Esophagus mucosa (tissue), 1 donor: ENCODE measurements at places on chromosomes 2 and 18.

GRCh38 chr2:207914716-207915115, 110.6 kb downstream of the PLEKHM3 start:
- ATAC-seq, result no peak

- ATAC-seq, result peak; percentile 59
Observed at GRCh38 chr18:59621027-59621426, 76.2 kb downstream of the CCBE1 start.

- no peak for ATAC-seq
Observed at GRCh38 chr2:3620834-3621233, 25.9 kb downstream of the COLEC11 start.

DNA sequence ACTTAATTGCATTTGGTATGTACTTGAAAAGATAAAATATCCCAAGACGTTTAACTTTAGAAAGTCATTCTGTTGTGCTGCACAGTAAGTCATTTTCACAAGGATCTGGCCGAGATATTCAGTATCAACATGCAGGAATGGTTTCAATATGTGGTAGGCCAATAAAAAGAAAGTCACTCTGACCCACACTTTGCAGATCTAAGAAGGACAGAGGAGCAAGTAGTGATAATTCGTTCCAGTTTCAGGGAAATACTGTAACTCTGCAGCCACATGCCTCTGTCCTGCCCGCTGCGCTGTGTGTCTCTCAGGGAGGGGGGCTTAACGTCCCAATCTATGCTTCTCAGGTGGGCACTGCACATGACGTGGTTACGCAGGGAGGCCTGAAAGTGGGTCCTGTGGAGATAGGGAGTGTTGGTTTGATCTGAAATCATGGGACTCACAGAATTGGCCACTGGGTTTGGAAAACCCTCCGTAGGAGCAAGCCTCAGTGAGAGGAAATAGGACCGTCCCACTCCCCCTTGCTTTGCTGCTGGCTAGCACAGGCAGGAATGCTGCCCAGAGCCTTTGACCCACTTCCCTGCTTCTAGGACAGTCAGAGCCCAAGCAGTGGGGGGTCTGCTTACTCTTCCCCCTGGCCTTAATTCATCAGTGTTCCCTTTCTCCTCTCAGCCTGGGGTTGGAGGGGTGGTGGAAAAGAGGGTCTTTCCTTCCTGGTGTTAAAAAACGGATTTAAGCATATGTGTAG, 314.7 kb upstream of the SPRED2 start:
- ATAC-seq, result no peak

DNA sequence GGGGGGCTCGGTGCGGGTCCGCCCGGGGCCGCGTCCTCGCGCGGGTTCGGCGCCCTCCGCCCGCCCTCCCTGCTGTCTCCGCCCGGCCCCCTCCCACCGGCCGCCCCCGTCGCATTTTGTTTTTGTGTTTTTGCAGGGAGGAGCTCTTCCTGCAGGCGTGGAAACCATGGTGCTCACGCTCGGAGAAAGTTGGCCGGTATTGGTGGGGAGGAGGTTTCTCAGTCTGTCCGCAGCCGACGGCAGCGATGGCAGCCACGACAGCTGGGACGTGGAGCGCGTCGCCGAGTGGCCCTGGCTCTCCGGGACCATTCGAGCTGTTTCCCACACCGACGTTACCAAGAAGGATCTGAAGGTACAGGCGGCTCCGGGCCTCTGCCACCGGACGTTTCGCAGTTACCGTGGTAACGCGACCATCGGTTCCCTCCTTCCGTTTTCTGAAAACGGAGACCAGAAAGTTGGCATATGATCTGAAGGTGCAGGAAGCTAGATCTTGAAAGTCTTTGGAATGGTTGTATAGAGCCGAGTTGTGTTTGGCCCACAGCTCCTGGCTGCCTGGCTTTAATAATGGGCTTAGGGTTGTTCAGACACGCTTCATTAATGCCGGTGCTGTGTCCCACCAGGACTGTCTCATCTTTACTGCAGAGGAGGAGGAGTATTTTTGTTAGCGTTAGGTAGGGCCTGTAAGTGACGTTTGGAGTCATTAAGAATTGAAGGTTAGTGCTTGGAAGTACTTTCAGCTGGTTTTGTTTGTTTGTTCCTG, 891 bp downstream of the KDM3A start:
- peak; percentile 15 for ATAC-seq

DNA sequence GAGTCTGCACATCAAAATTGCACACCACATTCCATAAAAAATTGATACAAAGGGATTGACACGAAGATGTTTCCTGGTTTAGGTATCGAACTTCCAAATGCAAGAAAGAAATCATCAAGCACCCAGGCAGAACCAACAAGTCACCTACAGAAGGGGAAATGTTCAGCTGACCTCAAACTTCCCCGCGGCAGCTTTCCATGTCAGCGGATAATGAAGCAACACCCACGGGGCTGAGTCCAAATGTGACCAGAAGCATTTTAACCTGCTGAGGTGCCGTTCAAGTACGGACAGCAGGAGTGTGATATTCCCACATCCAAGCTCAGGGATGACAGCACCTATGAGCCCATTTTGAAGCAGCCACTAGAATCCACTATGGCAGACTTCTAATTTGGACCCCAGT, 124.9 kb downstream of the GALNT14 start:
- ATAC-seq, result no peak

- ATAC-seq, result no peak
Observed at GRCh38 chr2:223923976-223924375, 21.2 kb downstream of the WDFY1 start.

DNA sequence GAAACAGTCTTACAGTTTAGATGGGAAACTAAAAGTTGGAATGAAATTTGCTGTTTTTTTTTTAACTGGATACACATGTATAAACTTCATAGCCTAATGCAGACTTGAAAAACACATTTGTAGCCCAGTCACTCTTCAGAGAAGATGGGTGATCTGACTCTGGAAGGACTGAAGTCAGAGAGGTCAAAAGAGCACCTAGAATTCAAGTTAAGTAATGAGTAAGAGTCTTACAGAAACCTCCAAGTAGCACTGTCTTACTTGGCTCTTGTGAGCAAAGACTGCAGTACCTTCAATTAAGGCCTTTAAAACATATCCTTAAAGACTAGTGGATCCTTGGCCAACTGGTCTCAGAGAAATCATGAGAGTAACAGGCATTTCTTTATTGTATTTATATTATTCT, 41.9 kb downstream of the TRAPPC8 start:
- ATAC-seq, result no peak

DNA sequence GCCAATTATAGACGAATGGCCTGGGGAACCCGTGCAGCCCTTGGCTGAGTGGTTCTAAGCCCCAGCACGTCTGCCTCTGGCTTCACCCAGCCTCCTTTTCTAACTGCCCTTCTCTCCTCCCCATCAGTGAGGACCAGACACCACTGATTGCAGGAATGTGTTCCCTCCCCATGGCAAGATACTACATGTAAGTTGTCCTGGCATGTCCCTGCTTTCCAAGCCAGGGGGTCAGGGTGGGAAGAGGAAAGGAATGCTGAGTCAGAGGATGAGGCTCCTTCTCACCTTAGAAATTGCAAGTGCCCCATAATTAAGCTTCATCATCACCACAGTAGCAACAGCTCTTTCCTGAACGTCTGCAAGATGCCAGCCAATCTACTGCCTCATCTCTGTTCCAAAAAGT, 4.8 kb downstream of the IL1F10 start:
- ATAC-seq, result peak; percentile 33

DNA sequence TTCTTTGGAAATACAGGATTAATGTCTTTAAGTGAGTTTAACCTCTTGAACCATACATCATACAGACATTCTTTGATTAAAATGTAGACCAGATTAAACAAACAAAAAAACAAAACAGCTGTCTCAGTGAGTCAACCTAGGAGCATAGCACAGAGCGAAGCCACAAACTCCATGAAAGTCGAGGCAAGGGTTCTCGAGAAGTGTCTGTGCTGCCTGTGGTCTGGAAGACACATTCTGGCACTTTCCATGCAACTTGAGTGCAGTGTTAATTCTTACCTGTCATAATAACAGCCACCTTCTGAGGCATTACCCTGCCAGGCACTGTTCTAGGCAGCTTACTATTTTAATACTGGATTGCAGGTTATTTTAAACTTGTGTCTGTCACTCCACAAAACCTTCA, 435.5 kb upstream of the MMADHC start:
- no peak for ATAC-seq
